ENCODE measurements at places on chromosomes 4 and X. TPM values are rescaled to one million over a fixed set of nuclear protein-coding genes. Genes with fewer than 3 reads are reported as not detected.
A peak's percentile ranks its signal among the peaks of the same experiment; 100 is the strongest.

GRCh38 chrX:119573840-119574393 is 446 bp upstream of the UBE2A start:
- no peak for DNase-seq

GRCh38 chr4:48184882-48185281 is 50.8 kb upstream of the TXK start:
- no peak for DNase-seq

DNA sequence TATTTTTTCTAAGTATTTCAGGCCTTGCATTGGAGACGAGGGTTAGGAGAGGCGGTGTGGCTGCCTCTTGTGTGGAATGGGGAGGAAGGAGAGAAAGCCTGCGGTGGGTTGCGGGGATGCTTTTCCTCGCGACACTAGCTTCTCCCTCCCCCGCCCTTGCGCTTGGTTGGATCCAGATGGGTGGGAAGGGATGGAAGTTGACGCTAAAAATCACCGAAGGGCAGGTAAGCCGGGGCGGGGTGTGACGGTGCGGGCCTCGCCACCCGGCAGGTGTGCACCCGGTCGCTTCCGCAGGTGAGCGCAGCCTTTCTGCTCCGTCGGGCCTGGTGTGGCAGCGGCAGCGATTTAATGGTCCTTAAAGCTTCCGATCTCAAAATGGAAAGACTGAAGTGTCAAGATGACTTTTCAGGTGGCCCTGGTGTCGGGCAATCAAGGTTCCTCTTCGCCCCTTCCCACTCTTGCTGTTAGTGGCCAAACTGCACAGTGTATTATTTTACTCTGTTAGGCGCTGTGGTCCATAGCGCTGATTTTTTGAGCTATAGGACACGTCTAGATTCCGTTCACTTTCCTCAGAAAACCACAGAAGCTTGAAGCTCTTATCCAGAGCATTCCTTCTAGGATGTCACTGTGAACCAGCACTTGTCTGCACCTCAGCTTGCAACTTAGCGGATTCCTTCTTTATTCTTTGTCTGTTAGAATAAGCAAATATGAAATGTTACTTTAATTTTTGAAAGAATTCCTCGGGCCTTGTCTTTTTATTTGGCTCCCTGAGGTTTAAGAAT is 765 bp downstream of the ENOPH1 start:
- peak; percentile 59 for DNase-seq

DNA sequence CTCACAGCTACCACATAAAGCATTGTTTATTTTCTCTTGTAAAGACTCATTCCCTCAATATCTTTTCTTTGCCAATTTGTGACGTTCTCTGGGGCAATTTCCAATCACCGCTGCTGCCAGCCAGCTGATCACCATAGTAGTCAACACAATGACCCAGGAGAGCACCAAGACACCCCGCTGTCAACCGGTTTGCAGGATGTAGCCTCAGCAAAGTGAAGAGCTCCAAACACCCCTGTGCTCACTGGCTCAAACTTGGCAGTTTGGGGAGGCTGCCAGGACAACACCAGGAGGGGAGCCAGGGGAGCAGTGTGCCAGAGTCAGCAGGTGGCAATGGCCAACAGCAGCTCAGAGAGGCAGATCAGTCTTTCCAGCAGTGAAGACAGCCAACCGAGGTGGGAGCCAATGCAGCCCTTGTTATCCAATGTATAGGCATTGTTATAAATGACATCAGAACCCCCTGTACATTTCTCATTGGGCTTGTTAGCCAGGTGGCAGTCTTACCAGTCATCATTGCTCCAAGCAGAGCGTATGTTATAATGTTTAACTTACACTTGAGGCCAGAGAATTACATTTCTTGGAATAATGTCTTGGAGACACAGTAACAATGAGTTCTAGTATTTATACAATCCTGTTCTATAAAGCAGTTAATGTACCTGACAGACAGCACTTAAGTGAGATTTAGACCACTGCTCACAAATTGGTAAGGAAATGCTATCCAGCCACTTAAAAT is 274.9 kb upstream of the GK2 start:
- DNase-seq: no peak

- peak; percentile 70 for DNase-seq
Measured at GRCh38 chr4:23747281-23747735, 142.5 kb downstream of the PPARGC1A start.

DNA sequence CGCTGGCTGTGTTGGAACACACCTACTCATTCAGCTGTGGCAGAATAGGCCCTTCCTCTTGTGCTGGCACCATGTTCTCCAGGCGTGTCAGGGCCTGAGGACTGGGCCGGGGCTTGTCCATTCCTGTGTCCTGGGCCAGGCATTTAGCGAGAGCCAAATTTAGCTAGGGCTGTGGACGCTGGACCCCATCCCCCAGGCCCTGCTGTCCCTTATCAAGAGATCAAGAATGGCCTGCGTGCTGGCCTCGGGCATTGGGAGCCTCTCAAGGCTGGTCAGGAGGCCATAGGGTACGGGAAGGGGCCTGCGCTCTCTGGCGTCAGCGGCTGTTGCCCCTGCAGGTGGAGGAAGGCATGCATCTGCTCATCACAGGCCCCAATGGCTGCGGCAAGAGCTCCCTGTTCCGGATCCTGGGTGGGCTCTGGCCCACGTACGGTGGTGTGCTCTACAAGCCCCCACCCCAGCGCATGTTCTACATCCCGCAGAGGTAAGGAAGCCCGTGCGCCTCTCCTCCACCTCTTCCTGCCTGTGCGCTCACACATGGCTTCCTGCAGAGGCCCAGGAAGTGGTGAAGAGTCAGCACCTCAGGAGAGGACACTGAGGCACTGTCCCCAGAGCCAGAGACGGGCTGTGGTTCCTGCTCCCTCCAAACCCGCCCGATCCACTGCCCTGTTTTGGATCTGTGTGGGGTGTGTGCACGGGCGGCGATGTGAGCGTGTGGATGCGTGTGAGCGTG is 15.3 kb downstream of the ABCD1 start:
- DNase-seq: no peak

C4orf51 gene
- total RNA-seq: not detected

GRCh38 chrX:17104433-17104832 is 158.0 kb downstream of the REPS2 start:
- DNase-seq: no peak

SPON2 gene
- total RNA-seq: 42.1 TPM

MID2 gene
- 29.0 TPM for total RNA-seq

- DNase-seq: no peak
Measured at GRCh38 chr4:117640836-117641235, 393.4 kb upstream of the NDST3 start.

RASGEF1B gene
- total RNA-seq: 13.6 TPM

Data from mucosa of descending colon (tissue), 3 donors.